ENCODE measurements at places on chromosomes 16 and 17. TPM values are rescaled to one million over a fixed set of nuclear protein-coding genes. Genes with fewer than 3 reads are reported as not detected.

Gene HBA1
- not detected for total RNA-seq

Gene KRT39
- total RNA-seq: 0.11 TPM

Gene CHST4
- not detected for total RNA-seq

Gene KRTAP4-1
- 0.11 TPM for total RNA-seq

Gene GPRC5B
- 1.1 TPM for total RNA-seq

Gene GPR179
- under 0.01 TPM for total RNA-seq

Gene ZNF287
- total RNA-seq: 6.3 TPM

Gene WNT3
- total RNA-seq: 0.62 TPM

Gene NTHL1
- total RNA-seq: 31.0 TPM

Gene MT1G
- total RNA-seq: not detected

Gene LPO
- not detected for total RNA-seq

Gene AOC3
- total RNA-seq: 0.11 TPM

Gene WFIKKN2
- under 0.01 TPM for total RNA-seq

Gene C17orf107
- total RNA-seq: 8.2 TPM

Gene SEPTIN1
- total RNA-seq: 0.25 TPM

Gene HASPIN
- total RNA-seq: 2.5 TPM

Gene KRTAP3-1
- total RNA-seq: not detected

Gene CDYL2
- 10.3 TPM for total RNA-seq

Gene PRSS33
- not detected for total RNA-seq

Gene KCNH4
- not detected for total RNA-seq

Gene C16orf54
- not detected for total RNA-seq

Gene CDRT4
- total RNA-seq: 4.1 TPM

Gene APOBR
- total RNA-seq: not detected

Gene NPTX1
- 4.9 TPM for total RNA-seq

Gene CCL16
- total RNA-seq: not detected

Gene CMTM1
- 1.2 TPM for total RNA-seq

Gene CD300H
- not detected for total RNA-seq

Gene MYL4
- not detected for total RNA-seq
